Stimulated activated CD8-positive, alpha-beta memory T cell treated with anti-CD3 and anti-CD28 coated beads, Interleukin-4, amount 100 ng/mL, for 48 hours (primary cell): ENCODE measurements at places on chromosomes 6 and 20.

- DNase-seq, result no peak
These were observed 295.2 kb downstream of the EPHA7 start for GRCh38 chr6:93124006-93124632.

GRCh38 chr6:158067436-158068015, 85.9 kb downstream of the SYNJ2 start:
- DNase-seq, result no peak

- no peak for DNase-seq
These were observed 131.2 kb upstream of the CLDN20 start for GRCh38 chr6:155132617-155133016.

DNA sequence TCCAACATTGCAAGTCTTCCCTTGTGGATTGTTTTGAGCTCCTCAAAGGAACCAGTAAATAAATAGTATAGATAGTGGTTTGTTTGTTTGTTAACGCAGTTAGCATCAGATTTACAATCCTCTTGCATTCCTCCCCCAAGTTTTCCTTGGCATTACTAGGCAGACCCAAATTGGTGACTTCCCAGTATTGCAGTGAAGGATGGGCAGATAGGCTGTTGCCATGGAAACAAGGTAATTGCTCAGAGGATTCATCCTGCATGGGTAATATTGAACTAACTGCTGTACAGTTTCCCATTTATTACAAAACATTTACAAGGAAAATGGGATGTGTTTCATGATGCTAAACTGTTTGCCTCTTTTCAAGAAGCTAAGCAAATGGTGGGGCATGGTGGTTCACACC, 477.2 kb downstream of the EPM2A start:
- DNase-seq, result no peak

- no peak for DNase-seq
These were observed 131.5 kb downstream of the ANKRD60 start for GRCh38 chr20:58096880-58097423.

- DNase-seq, result no peak
These were observed 977 bp downstream of the TNXB start for GRCh38 chr6:32108094-32108627.

DNA sequence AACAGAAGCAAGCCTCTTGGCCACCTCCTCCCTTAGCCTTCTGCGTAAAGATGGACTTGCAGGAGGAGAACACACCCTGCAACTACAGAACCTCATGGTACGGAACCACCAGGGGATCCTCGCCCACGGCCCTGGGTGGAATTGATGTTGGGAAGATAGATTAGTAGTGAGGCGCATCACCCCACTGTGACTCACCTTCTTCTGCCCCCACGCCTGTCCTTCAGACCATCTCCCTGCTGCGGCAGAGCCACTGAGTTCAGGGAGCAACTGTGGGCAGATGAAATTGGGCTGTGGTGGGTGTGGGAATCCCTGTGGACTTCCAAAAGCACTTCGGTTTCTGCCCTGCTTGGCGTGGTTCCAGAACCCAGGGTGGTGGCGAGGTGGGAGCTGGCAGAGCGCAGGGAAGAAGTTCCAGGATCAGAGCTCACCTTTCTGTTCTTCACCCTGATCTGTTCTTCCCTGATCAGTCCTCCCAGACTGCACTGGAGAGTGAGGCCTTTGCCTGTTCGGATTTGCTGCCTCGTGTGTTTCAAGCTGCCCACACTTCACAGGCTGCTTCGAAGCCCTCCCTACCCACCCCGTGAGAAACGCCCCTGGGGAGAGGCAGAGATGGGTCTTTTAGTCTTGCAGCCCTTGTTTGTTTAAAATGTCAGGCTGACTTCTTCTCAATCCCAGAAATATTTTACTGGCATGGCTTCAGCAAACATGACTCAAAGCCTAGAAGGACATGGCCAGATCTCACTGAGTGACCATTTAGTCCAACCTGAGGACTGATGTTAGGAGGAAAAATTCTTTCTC, 92.8 kb upstream of the MLN start:
- peak; percentile 50 for DNase-seq

DNA sequence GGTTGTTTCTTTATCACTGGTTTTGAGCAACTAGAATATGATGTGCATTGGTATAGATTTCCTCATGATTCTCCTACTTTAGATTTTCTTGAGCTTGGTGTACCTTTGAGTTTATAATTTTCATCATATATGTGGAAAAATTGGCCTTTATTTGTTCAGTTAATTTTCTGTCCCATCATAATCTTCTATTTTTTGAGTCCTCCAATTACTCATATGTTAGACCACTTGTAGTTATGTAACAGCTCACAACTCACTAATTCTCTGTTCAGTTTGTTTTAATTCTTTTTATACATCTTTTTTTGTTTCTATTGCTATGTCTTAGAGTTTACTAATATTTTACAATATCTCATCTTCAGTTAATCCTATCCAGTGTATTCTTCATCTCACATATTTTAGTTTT, 81.3 kb upstream of the LAMA2 start:
- DNase-seq, result no peak

GRCh38 chr20:11776687-11777086, 141.0 kb upstream of the BTBD3 start:
- no peak for DNase-seq

GRCh38 chr20:10632721-10633509, 40.9 kb downstream of the JAG1 start:
- DNase-seq, result no peak

GRCh38 chr6:75084872-75085381, 120.9 kb downstream of the COL12A1 start:
- DNase-seq, result no peak

- no peak for DNase-seq
These were observed 6.5 kb downstream of the PTPRK start for GRCh38 chr6:128513878-128514277.

GRCh38 chr6:148183776-148184175, 158.9 kb upstream of the SASH1 start:
- DNase-seq, result no peak

DNA sequence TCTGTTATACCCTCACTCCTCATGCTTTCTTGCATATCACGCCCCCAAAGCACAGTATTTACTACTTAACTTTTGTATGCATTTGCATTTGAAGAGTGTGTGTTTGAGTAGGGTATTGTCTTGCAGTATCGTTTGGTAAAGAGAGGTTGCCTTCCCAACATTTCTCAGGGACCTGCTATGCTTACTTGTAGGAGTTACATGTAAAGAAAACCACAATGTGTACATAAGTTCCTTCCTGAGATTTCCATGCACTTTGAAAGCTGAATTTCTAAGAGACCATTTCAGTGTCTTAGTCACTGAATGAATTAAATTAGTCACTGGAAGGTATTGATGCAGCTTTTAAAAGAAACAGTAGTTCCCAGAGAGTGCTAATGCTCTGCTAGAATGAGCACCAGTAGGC, 159.3 kb upstream of the LAMA2 start:
- no peak for DNase-seq

GRCh38 chr6:147508866-147509608, 547 bp downstream of the SAMD5 start:
- peak; percentile 27 for DNase-seq

- no peak for DNase-seq
These were observed 11.3 kb downstream of the SIRPA start for GRCh38 chr20:1906361-1907051.

GRCh38 chr6:163177007-163177406, 237.5 kb upstream of the QKI start:
- no peak for DNase-seq

DNA sequence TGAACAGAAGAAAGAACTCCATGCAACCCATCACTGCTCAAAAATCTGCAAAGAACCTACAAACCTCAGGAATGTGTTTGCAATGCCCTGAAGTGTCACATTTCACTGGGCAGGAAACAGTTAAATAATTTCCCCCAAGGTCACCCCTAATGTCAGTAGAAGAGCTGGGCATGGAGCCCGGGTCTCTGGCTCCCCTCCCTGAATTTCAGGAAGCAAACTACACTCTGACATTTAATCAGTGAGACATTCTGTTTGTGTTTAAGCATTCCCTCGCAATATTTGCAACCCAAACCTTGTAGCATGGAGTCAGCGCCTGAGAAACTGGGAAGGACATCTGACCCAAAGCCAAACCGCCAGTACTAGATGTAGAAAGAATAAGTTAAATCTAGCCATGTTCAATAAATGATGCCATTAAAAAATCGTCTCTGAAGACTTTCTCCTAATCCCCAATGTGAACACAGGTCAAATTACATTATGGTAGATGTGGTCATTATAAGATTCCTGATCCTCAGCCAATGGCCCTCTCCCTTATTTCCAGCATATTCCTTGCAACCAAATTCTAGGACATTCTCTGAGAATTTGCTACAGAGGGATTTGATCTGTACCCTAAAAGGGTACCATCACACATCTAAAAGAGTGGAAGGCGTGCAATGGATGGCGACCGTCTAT, 91.2 kb upstream of the ADTRP start:
- no peak for DNase-seq

GRCh38 chr6:73802366-73802765, 106.4 kb downstream of the CD109 start:
- no peak for DNase-seq

- DNase-seq, result no peak
These were observed 17.6 kb downstream of the CBFA2T2 start for GRCh38 chr20:33507461-33507860.
